ENCODE measurements at places on chromosomes 6 and 20.
A peak's percentile ranks its signal among the peaks of the same experiment; 100 is the strongest.

- no peak for DNase-seq
Measured at GRCh38 chr6:12343122-12343439, 52.9 kb downstream of the EDN1 start.

DNA sequence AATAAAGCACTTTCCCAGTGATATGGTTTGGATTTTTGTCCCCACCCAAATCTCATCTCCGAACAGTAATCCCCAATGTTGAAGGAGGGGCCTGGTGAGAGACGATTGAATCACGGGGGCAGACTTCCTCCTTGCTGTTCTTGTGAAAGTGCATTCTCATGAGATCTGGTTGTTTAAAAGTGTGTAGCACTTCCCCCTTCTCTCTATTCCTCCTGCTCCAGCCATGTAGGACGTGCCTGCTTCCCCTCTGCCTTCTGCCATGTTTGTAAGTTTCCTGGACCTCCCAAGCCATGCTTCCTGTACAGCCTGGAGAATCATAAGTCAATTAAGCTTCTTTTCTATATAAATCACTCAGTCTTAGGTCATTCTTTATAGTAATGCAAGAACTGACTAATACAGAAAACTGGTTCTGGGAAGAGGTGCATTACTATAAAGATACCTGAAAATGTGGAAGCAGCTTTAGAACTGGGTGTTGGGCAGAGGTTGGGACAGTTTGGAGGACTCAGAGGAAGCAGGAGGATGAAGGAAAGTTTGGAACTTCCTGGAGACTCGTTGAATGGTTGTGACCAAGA, 7.4 kb downstream of the EPM2A start:
- DNase-seq, result no peak

DNA sequence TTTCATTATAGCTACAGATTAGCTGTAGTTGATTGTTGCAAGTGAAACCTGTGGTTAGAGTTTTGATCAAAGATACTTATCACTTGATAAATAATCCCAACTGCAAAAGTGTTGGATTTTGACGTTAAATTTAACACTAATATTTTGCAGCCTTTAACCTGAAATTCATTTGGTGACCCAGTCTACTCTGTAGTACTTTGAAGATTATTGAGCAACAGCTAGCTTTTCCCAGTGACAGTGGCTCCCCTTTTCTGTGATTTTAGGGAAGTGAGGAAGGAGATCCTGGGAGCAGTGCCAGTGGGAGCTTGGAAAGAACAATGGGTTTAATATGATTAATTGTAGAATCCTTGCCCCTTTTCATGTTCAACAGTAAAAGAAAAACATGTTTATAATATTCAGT, 76.9 kb downstream of the NCOA3 start:
- no peak for DNase-seq

GRCh38 chr20:19628570-19629134, 129.4 kb upstream of the RIN2 start:
- peak; percentile 20 for DNase-seq

DNA sequence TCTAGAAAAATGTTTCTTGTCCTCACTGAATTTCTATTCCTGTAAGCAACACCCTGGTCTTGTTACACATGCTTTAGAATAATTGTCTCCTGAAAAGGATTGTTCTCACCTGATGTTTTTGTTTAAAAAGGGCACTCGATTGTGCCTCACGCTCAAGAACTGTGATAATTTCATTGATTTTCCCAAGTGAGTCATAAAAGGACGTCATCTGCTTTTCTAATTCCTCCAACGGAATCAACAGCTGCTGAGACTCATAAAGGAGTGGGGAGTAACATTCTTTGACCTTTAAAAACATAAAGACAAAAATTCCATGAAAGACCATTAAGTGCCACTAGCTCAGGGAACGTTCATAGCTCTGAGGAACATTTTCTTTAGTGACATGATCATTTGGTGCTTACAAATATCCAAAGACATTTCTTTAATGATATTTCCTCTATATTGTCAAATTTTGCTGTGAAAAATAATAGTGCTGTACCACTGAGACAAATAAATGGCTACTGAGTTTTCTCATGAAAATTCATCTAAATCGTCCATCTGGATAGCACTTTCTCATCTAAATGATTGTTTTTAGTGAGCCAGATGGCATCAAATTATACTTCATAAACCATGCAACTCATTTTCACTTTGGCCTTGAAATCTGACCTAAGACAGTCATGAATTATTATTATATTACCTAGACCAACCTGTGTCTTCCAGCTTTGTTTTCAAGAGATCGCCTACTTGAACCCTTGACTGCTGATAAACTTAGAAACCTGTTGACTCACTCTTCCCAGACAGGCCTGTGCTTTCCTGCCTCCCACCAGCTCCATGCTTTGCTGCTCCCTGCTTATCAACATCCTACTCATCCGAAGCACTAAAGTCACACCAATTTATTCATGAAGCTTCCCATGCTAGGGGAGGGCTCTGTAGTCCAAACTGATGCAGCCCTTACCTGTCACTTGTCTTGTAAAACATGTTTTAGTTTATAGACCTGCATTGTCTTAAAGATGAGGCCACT, 178.2 kb downstream of the SYNE1 start:
- DNase-seq, result no peak

- DNase-seq, result no peak
Measured at GRCh38 chr6:20952699-20953474, 418.6 kb downstream of the CDKAL1 start.

DNA sequence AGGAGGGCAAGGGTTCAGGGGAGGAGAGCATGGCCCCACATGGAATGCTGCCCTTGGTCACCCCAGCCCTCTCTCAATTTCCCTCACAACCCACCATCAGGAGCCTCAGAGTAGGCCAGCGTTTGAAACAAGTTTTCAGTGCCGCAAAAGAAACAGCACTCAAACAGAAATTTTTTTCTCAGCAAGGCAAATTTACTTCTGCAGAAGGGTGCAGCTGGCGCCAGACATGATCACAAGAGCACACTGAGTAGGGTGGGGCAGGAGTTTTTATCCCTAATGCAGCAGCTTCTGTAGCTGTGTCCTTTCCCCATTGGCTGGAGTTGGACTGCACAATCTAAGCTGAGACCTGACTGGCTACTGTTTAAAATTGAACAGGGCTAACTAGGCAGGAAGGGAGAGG, 287.8 kb upstream of the CDYL start:
- DNase-seq, result no peak

GRCh38 chr6:22099231-22099630, 197.6 kb downstream of the PRL start:
- no peak for DNase-seq
